Activated CD4-positive, alpha-beta memory T cell treated with anti-CD3 and anti-CD28 coated beads for 36 hours (primary cell): ENCODE measurements at places on chromosomes 7 and 10.

DNA sequence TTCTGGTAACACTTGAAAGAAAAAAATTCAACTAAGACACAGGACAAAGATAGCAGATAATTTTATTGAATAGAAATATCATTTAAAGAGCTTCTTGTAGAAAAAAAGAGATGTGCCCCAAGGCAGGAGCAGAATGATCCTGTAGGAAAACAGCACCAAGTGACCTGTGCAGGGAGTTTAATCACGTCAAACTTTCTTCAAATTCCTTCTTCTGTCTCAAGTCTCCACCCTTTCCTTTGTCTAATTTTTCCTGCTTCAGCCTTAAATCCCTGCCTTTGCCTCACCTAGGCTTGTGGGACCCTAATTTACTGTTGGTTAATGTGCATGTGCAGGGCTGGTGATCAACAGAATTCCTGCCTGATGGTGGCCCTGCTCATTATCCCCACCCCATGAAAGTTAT lies 481.4 kb downstream of the IPMK start:
- no peak for DNase-seq

GRCh38 chr7:113561446-113561845 lies 357.4 kb downstream of the PPP1R3A start:
- no peak for DNase-seq

GRCh38 chr7:66400400-66400799 lies 195.3 kb downstream of the TPST1 start:
- no peak for DNase-seq

DNA sequence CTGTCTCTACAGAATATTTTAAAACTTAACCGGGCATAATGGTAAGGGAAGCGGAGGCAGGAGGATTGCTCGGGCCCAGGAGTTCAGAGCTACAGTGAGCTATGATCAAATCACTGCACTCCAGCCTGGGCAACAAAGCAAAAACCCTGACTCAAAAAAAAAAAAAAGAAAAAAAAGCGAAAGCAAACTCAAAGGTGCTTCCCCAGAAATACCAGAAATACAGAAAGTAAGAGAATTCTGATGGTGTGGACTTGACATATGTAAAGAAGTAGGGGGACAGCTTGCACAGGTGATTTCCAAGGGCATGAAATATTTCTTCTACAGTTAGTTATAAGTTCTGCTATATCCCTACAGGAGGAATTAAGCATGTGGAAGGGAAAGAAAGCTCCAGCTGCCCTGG lies 69.7 kb upstream of the APBB1IP start:
- DNase-seq, result no peak

DNA sequence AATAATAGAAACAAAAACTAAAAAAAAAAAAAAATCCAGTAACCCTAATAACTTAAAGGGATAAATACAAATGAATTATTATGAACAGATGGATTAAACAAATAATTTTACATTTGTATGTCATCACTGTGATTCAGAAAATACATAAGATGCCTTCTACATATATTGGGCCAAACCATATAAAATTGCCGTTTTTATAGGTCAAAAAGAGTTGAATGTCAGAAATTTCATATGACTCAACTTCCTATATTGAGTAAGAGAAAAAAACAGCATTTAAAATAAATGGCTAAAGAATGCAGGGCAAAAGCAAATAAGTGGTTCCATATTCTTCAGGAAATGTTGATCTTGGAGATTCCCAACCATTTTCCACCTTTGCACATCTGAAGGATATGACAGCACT lies 9.4 kb downstream of the SLC35B4 start:
- DNase-seq, result no peak
